MG63 (cell line): ENCODE measurements at places on chromosomes 4 and X.

DNA sequence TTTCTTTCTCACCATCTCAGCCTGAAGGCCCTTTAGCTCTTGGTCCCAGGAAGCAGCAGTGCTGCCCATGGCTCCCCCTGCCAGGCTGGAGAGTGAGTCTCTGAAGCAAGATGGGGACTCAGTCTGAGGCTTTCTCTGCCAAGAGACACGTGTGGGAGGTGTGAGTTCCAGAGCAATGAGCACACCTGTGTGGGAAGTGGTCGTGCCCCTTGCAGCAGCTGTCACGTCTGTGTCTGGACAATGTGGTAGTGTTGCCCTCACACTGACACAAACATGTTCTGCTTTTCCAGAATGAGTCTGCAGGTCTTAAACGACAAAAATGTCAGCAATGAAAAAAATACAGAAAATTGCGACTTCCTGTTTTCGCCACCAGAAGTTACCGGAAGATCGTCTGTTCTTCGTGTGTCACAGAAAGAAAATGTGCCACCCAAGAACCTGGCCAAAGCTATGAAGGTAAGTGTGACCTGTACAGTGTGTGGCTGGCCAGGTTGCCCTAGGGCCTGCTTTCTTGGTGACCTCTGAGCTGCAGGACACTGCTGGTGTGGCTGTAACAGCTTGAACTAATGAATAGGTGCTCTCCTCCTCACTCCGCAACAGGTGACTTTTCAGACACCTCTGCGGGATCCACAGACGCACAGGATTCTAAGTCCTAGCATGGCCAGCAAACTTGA is 1.9 kb downstream of the TACC3 start:
- no peak for DNase-seq

DNA sequence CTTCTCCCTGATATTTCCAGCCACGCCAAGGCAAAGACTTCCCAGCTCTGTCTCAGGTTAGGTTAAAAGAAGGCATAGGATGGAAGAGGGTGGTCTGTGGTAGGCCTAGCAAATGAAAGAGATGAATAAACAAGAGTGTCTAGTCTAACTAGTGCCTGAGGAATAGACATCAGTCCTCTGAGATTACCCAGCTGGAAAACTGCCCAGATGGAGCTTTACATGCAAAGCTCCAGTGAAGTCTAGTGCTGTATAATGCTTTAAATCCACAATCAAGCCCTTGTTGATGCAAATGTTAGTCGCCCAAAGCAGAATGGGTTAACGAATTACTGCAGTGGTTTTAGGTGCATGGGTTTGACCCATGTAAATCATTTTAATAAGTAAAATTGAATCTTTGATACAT is 24.8 kb upstream of the GUCY1B1 start:
- DNase-seq, result no peak

GRCh38 chr4:89562746-89563145 is 255.1 kb upstream of the GPRIN3 start:
- no peak for DNase-seq

DNA sequence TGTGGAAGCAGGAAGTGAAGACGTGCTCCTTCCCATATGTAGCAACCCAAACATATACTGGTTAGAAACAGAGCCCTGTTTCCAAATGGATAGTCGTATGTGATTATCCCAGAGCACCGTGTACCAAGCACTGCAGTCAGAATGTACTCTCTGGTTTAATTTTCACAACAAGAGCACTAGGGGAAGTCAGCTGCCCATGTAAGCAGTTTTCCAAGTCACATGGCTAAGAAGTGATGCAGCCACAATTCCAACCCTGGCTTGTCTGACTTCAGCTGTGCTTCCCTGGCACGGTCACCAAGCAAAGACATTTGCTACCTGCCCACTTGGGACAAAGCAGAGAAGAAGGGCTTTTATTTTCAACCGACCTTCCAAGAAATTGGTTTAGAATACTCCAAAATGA is 28.2 kb upstream of the CEP135 start:
- no peak for DNase-seq
